HFFc6 (cell line): ENCODE measurements at places on chromosomes 2 and 18. TPM values are rescaled to one million over a fixed set of nuclear protein-coding genes. Genes with fewer than 3 reads are reported as not detected.

GRCh38 chr2:78120275-78120674 is 598.1 kb upstream of the LRRTM4 start:
- DNase-seq: no peak

GRCh38 chr2:66170744-66171330 is 264.1 kb upstream of the MEIS1 start:
- no peak for DNase-seq

- DNase-seq: no peak
Measured at GRCh38 chr2:150438654-150439053, 48.8 kb downstream of the RND3 start.

- no peak for DNase-seq
Measured at GRCh38 chr2:120908314-120908975, 172.8 kb downstream of the GLI2 start.

GRCh38 chr2:74777161-74777900 is 56.6 kb upstream of the HK2 start:
- DNase-seq: no peak

- DNase-seq: peak; percentile 31
Measured at GRCh38 chr2:18630941-18631340, 41.6 kb upstream of the NT5C1B start.

GRCh38 chr18:37533647-37534584 is 31.7 kb downstream of the CELF4 start:
- DNase-seq: peak; percentile 4

GRCh38 chr18:74139411-74139810 is 8.2 kb downstream of the FBXO15 start:
- no peak for DNase-seq

GRCh38 chr18:7290077-7290476 is 59.2 kb downstream of the LRRC30 start:
- DNase-seq: no peak

DNA sequence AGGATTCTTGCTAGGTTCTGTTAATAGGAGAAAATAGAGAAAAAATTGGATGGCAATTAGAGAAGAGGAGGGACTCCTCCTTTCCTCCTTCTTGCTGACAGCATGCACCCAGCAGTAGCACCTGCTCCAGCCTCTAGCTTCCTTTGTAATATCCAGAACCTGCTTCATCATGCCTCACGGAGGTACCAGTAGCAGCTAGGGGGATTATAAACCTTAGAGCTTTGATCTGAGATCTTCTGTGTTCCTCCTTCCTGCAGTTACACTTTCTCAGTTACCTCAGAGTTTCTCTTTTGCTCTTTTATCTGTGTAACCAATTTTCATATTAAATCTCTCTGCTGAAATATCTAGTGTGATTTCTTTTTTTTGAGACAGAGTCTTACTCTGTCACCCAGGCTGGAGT is 16.6 kb downstream of the DPP4 start:
- DNase-seq: no peak

DNA sequence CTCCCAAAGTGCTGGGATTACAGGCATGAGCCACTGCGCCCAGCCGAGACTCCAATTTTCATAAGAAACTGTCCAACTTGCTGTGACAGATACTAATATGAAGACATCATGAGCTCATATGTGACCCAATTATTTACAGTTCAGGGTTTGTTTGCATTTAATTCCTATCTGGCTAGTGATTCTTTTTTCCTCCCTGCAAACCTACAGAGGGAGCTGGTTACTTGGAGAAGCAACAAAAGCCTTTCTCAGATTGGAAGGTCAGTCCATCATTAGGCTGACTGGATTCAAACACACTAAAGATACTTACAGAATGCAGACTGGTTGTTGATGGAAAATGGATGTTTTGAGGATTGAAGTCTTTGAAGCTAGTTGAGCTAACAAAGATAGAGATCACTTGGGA is 176.4 kb downstream of the ANKRD44 start:
- peak; percentile 2 for DNase-seq

DNA sequence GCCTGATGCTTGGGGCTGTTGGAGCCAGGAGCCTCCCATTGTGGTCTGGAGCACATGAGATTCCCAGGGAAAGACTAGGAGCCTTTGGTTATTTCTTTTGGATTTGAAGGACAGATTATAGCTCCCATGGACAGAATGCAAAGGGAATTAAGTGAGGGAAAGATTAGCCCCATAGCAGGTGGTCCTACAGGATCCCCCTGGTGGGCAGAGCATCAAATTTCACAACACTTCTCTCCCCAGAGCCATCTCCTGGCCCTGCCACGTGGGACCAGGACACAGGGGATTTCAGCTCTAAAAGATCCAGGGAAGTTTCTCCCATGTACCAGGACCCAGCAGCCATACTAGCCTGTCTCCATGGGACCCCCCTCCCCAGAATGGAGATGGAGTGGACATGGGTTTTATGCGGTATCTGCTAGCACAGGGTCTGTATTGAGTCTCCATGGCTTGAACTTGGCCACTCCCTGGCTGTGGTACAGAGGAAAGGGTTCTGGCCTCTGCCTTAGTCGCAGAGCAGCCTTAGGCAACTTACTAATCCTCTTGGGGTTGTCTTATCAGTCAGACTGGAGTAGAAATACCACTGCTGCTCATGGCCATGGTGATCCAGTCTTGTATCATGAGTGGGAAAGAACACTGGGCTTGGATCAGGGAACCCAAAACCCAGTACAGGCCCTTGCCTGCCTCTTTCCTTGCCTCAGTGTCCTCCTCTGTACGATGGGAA is 6.8 kb upstream of the PLB1 start:
- DNase-seq: no peak

DNA sequence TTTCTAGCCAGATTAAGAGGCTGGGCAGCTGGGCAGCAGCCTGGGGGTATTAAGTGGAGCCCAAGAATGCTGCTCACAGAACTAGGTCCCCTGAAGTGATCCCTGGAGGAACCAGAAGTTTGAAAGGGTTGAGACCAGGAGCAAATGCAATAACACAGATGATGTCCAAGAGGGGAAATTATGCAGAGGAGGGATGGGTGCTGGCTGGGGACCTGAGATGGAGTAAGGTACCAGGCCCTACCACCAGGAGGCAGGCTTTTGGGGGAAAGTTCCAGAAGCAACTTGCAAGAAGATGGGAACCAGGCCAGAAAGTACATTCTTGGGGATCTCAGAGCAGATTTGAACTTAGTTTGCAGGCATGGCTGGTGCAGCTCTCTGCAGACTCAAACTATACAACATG is 175.1 kb downstream of the NCK2 start:
- DNase-seq: peak; percentile 80

DNA sequence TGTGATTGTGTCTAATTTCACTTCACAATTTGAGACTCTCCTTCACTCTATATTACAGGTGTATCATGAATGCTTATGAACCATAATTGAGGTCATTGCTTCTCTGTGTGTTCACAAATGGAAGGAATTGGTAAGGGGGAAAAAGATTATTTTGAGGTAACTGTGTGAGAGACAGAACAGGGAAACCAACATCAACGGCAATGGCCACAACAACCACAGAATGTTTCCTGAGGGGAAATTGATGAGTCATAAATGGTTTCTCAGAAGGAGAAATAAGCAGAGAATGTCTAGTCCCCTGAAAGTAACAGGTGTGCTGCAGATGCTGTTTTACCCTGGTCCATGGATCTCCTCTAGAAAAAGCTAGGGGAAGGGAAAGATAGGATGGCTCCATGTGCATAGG is 361.2 kb upstream of the GALNT5 start:
- peak; percentile 46 for DNase-seq

DNA sequence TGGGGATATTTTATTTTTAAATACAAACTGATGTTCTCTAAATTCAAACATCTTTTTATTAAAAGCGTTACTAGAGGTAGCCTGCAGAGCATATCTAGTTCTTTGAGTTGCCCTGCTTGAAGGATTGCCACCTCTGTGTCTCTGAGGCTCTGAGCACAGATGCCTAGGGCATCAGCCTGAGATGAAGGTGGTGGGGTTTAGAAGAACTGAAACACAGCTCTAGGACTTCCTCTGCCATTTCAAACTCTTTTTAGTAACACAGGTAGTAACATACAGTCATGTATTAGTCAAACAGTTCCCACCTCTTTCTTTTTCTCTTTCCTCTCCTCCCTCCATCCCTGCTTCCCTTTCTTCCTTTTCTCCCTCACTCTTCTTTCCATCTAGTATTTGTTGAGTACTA is 57.6 kb downstream of the TTC21B start:
- no peak for DNase-seq

Gene SERPINB11
- not detected in 2 replicates for total RNA-seq

Gene IL36B
- not detected in 2 replicates for total RNA-seq

Gene REG1A
- total RNA-seq: not detected in 3 replicates

Gene POTEJ
- not detected in 3 replicates for total RNA-seq

Gene CYB5A
- total RNA-seq: 67.3 to 73.7 TPM (median 68.2 TPM) in 3 replicates

Gene NYAP2
- not detected in 3 replicates for total RNA-seq
